ENCODE measurements at places on chromosomes 11 and 22.

DNA sequence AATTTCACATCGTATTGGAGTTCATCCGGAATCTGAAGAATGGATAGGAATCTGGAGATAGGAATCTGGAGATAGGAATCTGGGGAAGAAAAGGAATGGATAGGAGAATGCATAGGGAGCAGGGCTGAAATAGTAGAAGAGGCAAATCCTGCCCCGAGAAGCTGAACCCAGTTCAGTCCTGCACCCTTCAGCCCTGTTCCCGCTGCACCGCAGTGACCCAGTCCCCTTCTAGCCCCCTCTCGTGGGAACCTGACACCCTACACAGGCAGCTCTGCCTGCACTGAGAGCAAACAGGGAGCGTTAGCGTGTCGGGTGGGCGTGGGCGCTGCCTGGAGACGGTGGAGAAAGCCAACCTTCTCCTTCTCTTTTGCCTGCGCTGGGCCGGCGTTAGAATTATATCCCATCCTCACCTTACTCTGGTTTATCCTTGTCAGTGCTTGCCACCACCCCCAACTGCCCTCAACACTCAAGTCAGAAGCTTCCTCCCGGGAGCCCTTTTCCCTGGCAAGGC is 1.0 kb upstream of the CCKBR start:
- no peak for DNase-seq

GRCh38 chr11:27707676-27708075 is 7.4 kb upstream of the BDNF start:
- no peak for DNase-seq

DNA sequence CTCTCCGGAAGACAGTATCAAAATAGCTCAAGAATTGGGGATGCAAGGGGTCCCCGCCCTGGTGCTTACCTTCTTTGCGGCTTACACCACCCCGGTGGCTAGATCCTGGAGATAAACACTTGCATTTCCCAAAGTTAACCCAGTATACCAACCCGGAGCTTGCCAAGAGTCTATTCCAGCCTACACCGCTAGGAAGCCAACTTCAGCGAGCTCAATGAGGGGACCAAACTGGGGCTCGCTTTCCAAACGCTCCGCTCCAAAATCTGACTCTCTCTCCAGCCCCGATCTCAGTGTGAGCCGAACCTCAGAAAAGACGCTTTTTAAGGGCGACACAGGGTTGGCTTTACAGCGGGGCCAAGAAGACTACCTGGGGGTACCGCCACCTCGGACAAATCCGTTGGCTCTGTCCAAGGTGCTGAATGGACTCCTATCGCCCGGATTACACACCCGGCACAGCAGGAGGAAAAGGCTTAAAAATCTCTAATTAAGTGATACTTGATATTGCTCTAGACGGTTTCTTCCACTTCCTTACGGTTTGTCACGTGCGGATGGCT is 20.1 kb upstream of the BDNF start:
- DNase-seq = no peak

- no peak for DNase-seq
Measured at GRCh38 chr22:47331750-47332149, 569.3 kb downstream of the TBC1D22A start.

DNA sequence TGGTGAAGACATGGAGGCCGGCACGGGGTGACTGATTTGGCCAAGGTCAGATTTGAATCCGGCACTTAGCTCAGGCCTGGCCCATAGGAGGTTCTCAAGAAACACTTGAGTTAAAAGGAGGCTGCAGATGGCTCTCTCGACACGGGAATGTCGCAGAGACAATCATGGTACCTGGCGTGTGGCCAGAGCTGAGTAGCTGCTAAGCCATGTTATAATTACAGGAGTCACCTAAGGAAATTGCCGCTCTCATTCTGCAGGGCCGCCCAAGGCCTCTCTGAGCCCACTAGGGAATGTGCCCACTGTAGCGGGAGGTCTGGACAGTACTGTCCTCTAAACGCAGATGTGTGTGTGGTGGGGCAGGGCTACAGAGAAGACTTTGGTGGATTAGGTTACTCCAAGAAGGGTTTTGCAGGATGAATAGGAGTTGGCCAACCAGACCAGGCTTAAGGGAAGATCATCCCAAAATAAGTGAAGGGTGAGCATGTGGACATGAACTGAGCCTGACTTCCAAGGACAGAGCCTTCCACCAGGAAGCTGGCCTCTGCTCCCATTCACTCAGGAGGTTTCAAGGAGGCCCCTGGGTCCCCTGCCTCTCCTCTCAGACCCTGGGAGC is 19.3 kb upstream of the PRR5 start:
- DNase-seq = no peak

GRCh38 chr11:129743112-129743815 is 72.4 kb upstream of the TMEM45B start:
- no peak for DNase-seq

DNA sequence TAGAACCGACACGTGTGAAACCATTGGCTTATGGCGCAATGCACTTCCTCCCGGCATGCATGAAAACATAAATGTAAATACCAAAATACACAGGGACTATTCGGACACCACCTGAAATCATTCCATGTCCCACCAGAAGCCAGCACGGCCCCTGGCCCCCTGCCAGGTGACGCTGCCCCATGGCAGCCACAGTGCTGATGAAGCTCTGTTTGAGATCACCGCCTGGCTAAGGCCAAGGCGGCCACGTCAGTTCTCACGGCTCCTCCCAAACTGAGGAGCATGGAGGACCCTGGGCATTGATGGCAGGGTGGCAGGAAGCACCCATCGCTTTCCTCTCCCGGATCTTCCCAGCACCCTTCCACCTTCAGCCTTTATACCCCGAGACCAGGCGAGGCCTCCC is 89.5 kb downstream of the CDKN1C start:
- DNase-seq = no peak

DNA sequence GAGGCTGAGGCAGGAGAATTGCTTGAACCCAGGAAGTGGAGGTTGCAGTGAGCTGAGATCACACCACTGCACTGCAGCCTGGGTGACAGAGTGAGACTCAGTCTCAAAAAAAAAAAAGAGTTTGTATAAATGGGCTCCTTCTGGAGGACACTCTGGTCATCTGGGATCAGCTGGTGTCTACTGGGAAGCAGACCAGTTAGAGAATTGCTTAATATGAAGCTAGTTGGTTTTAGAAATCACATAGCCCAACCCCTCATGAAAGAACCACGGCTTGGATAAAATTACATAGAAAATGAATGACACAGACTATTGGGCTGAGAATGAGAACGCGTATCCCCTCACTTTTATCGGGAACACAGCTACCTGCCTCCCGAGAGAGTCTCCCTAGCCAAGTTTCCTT is 3.2 kb upstream of the MS4A14 start:
- no peak for DNase-seq

DNA sequence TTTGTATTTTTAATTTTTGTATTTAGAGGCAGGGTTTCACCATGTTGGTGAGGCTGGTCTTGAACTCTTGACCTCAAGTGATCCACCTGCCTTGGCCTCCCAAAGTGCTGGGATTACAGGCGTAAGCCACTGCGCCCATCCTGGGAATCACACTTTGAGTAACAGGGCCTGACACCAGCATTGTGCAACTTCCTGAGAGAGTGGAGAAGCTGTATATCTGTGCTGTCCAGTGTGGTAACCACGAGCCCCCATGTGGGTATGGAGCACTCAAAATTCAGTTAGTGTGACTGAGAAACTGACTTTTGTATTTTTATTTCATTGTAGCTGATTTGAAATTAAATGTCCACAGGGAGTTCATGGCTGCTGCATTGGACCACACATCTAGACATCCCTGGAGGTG is 36.2 kb downstream of the MPPED1 start:
- DNase-seq = no peak

- no peak for DNase-seq
Measured at GRCh38 chr11:26572770-26573402, 823 bp upstream of the MUC15 start.

DNA sequence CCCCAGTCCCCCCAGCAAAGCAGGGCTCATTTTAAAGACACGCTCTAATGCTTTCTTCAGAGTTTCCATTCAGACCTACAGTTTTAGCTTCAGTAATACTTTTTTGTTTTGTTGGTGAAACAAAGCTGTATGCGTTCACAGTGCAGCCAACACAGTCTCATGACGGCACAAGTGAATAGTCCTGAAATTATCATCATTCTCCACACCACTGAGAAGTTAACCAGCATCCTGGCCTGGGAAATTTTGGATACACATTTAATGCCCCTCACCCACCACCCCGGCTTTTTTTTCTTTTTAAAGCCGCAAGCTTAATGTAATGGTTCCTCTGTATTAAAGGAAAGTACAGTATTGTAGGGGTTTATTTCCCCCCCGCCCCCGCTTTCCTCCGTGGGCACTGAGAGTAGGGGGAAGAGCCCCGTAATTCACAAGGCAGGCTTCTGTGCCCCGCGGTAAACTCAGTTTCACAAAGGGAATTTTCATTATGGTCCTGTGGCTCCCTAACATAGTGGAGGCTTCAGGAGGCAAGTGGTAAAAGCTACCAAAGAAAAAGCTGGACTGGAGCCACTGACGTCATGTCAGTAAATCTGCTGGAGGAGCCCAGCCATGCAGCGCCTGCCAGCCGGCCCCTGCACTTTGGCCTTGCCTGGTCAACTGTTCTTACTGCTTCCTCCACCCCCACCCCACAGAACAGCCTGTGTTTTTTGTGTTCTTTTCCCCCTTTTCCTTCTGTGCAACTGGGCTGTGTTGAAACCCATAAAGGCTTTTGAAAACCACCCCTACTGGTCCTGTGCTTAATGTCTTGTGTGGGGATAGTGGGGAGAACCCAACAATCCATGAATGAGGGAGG is 18.2 kb downstream of the TEAD1 start:
- no peak for DNase-seq

DNA sequence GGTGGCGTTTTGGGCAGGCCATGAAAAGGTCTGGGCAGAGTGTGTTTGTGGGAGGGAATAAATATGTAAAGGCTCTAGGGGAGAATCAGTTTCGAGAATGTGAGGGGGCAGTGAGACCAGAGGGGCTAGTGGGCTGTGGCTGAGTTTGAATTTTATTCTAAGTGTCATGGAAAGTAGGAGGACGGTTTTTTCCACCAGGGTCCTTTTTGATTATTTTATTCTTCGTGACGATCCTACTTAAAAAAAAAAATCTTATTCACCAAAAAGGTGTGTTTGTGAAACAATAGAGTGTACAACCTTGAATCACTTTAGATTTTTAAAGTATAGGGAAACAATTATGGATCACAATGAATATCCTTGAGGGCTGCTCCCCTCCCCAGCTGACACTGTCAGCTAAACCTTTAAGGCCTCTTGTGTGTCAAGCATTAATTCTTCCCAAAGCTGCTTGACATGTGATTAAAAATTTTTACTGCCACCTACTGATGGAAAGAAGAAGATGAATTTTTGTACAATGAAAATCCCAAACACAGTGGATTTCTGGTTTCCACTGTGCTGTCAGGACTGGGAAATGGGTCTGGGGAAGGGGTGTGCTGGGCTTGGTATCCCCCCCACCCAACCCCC is 107.5 kb upstream of the OR4B1 start:
- DNase-seq = no peak

DNA sequence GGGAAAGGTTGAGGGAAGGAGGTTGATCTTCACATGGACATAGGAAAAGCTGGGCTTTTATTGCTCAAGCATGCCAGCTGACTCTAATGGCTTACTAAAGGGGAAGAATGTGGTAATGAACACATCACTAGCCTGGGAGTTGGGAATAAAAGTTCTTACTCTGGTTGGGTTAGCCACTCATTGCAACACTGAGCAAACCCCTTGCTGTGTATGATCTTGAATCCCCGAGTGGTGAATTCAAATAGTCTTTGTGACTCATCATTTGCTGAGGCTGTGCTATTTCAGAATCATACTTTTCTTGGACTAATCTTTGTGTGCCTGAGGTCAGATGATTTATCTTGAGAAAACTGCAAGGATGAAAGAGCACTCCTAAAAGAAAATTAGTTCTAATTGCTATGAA is 304.1 kb upstream of the ANO5 start:
- DNase-seq = no peak

DNA sequence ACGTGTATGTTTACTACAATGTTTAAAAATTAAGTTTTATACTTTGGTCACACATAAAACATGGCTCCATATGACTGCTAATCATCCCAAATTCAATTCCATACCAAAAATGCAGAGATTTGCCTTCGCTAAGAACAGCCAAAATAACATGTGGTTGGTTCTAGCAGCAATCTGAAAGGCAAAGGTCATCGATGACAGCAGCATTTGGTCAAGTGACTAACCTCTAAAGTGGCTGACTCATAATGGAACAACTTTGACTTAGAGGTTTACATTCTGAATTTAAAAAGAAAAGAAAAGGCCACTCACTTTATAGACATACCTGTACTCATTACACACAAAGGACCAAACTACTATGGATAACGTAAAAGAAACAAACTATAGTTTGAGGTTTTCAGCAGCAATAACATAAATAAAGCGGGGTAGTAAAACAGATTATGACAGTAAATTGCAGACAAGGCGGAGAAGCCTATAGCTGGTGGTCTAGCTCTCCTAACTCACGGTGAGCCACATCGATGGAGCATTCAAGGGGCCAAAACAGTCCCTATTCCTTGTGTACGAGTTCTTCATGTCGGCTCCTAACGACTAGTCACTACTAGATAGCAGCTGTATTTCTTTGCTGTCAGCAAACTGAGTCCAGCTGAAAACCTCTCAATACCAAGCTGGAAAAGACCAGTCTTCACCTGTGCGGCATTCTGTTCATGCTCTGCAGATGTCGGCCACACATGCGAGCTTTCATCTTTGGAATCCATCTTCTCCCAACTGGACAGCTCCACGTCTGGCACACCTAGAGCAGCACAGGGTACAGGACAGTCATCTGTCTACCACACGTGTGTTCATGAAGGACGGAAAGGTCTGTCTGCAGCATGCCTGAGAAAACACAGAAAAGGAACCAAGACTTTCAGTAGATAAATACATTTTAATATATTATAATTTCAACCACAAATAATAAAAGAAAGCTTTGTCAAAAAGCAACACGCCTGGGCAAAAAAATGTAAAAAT is 42.1 kb downstream of the PRDM10 start:
- DNase-seq = no peak

DNA sequence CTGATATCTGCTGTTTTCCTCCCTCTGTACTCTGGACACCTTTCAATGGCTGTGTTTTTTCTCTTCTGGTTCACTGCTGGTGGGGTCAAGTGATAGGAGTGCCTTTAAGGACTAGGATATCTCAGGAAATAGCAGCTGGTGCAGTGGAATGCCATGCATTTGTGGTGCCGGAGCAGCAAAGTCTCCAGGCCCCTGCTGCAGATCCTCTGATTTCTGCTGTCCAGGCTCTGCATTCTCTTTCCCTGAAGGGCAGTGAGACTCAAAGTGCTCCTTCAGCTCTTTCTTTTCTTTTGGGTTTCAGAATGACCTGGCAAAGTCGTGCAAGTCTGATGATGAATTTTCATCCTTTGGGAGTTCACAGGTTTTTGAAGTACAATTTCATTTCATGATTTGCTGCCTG is 774.3 kb downstream of the FAM181B start:
- DNase-seq = no peak

GRCh38 chr22:27809226-27809603 is 7.7 kb upstream of the MN1 start:
- no peak for DNase-seq

- no peak for DNase-seq
Measured at GRCh38 chr11:59761993-59762392, 6.8 kb downstream of the STX3 start.

DNA sequence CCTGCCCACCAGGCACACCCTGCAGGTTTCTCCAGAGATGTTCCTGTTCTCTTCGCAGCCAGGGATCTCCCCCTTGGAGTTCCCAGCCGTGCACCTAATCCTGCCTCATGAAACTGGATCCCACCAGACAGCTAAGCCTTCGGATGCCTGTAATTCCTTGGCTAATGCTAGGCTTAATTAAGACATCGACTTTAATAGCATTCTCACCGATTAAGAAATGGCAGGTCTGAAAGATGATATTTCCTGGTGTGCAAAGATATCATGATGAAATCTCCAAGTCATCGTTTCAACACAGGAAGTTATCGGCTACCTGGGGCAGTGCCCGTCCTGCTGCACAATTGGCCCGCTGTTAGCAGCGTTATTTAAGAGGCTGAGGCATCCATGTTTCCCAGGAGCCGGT is 41.5 kb upstream of the CCND1 start:
- DNase-seq = no peak

Measured in stimulated activated CD4-positive, alpha-beta T cell treated with anti-CD3 and anti-CD28 coated beads, Interleukin-4, amount 100 ng/mL, for 4 hours (primary cell).